ENCODE measurements at places on chromosomes 6 and 20. TPM values are rescaled to one million over a fixed set of nuclear protein-coding genes. Genes with fewer than 3 reads are reported as not detected.

- no peak for DNase-seq
Measured at GRCh38 chr6:88459189-88459588, 293.0 kb upstream of the CNR1 start.

DNA sequence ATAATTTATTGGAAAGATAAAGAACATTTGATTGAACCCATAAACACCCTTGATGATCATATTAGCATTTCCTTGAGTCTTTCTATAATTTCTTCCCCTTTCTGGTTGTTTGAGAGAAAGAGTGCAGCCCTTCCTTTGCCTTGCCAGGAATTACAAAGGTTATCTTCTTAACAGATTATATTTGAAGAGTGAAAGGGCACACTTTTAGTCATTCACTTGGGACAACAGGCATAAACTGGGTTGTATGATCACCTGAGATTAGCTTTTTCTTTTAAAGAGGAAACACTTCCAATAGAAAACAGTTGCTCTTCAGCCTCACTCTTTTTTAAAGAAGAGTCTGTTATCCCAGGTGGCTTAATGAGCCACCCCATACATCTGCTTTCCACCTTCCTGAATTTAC lies 295.2 kb downstream of the PHF3 start:
- no peak for DNase-seq

DNA sequence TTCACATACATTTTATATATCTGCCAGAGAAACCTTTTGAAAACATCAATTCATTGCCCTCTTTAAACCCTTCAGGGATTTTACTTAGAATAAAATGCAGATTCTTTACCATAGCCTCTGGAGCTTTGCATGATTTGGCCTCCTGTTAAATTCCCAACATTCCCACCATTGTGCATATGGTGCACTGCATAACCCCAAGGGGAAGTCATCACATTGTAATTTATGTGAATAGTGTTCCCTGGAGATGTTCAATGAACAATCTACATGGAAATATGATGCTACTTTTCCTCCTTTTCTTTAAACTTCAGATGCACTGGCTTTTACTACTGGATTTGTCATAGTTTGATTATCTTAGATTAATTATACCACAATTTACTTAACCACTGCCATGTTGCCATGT lies 94.7 kb downstream of the PHF3 start:
- no peak for DNase-seq

DNA sequence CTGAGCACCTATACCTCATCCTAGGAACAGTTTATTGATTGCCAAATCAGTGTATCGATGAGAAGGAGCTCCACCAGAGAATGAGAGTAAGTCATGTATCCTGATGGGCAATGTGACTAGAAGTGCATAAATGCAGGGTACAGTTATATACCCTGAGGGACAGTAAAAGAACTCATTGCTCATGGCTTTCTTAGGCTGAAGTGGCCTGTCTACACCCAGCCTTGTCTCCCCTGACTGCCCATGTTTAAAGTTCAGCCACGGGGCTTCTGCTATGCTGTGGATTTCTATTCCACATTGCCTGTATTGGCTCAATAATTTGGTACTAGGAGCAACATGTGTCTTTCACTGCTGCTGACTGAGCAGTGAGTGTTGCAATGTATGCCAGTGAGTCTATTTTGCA lies 400.4 kb upstream of the IMPG1 start:
- DNase-seq: no peak

DNA sequence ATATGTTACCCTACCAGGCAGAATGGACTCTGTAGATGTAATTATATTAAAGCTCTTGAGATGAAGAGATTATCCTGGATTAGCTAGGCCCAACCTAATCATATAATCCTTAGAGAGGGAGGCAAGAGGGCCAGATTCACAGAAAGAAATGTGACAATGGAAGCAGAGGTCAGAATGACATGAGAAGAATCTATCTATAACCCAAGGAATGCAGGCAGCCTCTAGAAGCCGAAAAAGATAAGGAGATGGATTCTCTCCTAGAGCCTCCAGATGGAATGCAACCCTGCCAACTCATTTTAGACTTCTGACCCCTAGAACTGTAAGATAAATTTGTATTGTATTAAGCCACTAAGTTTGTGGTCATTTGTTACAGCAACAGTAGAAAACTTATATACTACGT lies 12.3 kb downstream of the PXT1 start:
- DNase-seq: no peak

GRCh38 chr6:135170849-135171248 lies 10.3 kb upstream of the MYB start:
- DNase-seq: no peak

GRCh38 chr20:3782597-3782996 lies 1.3 kb upstream of the SPEF1 start:
- no peak for DNase-seq

GRCh38 chr6:135850882-135851281 lies 619 bp upstream of the PDE7B start:
- no peak for DNase-seq

GRCh38 chr20:63173552-63174191 lies 42.3 kb downstream of the YTHDF1 start:
- no peak for DNase-seq

GRCh38 chr6:22102671-22103070 lies 194.2 kb downstream of the PRL start:
- no peak for DNase-seq

DNA sequence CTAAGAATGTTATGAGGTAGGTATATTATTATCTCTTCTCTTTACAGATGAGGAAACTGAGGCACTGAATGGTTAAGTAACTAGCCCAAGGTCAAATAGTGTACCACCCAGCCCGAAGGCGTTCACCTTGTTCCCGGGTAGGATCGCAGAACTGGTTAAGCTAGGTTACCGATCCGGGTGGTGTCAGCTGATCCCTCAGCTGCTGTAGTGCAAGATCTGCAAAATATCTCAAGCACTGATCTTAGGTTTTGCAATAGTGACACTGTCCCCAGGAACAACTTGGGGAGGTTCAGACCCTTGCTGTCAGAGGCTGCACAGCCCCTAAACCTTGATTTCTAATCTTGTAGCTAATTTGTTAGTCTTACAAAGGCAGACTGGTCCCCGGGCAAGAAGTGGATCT lies 28.1 kb downstream of the SLC52A3 start:
- DNase-seq: no peak

GRCh38 chr6:26071135-26071534 lies 16.1 kb upstream of the HFE start:
- no peak for DNase-seq

DNA sequence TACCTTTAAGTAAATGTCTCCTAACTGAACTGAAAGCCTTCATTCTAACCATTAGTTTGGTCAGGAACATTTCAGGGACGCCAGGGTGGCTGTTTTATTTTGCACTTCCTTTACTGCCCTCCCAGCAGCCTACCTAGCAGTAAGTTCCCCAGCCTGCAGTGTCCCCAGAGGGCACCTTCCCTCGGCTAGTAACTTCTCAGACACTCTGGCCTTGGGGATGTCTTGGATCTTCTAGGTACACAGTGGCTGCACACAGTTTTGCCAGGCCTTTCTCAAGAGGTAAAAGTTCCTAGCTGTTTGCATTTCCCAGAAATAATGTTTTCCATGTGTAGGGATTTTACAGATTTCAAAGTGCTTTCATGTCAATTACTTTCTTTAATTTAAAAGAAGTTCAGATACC lies 378 bp upstream of the LAMA2 start:
- DNase-seq: no peak

- DNase-seq: no peak
Measured at GRCh38 chr20:40582531-40582930, 106.5 kb downstream of the MAFB start.

DNA sequence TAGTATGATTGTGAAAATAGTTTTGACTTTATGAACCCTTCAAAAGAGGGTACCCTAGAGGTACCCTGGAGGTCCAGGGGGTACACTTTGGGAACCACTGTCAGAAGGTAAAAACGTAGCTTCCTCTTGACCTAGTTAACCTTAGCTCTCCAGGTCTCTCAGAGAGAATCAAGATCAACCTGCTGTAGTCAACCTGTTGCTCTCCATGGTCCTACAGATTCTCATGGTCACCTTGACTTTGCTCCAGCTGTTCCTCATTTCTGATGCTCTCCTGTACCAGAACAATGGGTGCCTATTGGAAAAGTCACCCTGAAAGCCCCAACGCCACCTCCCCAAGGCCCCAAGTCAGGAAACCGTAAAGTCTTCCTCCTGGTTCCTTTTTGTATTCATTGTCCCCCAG lies 294.4 kb upstream of the CDH4 start:
- DNase-seq: no peak

DNA sequence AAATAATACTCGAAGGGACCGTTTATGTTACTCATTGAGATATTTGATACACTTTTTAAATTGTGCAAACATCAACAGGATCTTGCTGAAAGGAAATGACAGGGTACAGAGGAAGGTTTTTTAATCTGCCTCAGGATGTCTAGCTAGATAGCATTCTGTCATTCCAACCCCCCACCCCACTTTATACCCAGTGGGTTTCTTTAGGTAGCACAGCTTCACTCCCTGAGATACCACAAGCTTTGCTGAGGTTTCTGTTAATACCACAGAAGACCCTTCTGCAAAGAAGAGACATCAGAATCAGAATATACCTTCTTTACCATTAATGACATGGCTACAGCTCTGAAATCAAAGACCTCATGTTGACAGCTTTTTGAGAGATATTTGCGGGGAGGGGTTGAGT lies 1.3 kb downstream of the PHACTR2 start:
- DNase-seq: no peak

GRCh38 chr20:13809855-13810254 lies 25.0 kb downstream of the NDUFAF5 start:
- no peak for DNase-seq

DNA sequence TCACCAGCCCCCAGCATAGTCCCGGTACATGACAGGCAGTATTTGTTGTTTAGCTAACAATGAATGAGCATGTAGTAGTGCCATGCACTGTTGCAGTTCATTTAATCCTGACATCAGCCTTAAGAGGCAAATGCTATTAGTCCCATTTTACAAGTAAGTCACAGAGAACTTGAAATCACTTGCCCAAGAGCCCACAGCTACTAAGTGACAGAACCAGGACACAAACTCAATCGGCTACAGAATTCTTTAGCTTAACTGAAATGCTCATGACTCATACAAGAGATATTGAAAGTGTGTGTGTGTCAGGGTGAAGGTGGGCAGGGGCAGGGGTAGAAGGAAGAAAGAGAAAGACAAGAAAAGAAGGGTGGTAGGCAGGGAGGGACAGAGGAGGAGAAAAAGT lies 52.7 kb downstream of the UNC5CL start:
- DNase-seq: no peak

DNA sequence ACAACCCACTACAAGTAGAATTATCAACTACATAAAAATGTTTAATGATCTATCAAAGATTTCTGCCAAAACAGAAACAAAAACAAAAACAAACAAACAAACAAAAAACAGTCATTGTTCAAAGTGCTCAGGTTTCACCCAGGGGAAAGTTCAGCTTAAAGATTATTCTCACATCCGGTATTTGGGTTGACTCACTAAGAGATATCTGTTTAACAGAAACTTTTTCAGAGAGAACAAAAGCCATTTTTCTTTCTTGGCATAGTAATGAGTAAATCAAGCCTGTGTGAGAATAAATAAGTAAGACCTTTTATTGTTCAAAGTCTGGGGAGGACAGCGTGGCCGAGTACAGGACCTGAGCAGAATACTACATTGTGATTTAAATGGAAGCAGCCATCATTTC lies 143.6 kb downstream of the RCAN2 start:
- no peak for DNase-seq

DNA sequence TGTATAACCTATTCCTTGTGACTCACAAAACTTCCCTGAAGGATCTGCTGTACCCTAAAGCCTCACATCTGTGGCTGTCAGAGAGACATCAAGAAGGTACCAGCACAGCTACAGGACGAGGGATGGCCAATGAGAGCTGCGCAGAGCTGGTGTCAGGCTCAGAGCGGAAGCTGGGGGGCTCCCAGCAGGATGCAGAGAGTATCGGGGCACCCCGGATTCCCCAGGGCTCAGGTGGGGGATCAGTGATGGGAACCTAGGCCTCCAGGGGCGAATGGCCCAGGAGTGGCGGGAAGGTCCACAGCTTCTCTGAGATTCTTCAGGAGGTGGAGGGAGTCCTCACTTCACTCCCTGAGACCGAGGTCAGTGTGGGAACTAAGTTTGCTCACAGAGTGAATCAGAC lies 30.9 kb upstream of the SMOC2 start:
- no peak for DNase-seq

DNA sequence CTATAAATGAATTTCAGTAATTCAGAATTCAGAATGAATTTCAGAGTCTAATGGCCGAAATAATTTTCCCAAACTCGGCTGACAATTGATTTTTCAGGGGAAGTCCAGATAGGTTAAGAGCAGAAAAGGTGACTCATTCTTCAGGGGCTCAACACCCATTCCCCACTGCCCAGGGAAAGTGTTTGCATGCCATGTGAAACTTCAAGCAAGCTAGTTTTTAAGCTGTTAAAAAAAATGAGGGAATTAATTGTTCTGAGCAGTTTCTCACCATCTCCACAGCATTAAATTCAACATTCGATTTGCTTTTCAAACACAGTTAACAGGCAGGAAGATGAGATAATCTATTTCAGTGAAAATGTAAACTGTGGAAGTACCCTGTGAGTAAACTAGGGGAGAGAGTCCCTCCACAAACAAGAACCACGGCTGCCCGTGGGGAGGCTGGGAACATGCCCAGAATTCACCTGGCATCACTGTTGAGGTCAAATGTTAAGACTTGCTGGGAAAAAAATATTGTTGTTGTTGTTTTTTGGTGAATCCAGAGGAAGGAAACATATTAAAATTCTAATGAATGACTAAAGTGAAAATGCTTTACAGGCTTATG lies 650.8 kb upstream of the AGPAT4 start:
- no peak for DNase-seq

DNA sequence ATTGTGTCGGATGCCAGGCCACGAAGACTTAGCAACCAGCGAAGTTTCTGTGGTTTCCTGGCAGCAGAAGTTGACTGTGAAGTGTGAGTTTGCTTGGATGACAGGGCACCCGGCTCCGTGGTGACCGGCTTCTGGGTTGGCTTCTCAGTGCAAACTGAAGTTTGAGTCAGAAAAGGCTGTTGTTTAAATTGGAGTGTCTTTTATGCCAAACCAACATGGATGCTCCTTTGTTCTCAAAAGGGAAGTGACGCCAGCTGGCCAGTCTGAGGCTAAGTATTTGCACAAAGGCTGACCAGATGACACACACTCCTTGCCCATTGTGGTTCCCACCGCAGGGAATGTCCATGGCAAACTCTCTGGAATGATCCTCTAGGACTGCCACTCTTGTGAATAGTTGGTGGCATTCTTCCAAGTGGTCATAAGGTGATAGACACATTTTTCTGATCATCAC lies 164.8 kb upstream of the QKI start:
- no peak for DNase-seq

- no peak for DNase-seq
Measured at GRCh38 chr6:168049706-168050224, 29.2 kb downstream of the FRMD1 start.

GRCh38 chr6:88749849-88750248 lies 213.6 kb downstream of the RNGTT start:
- no peak for DNase-seq

MATN4 gene
- not detected for total RNA-seq

EFCAB8 gene
- 0.07 TPM for total RNA-seq

HCRTR2 gene
- total RNA-seq: not detected

RAET1L gene
- not detected for total RNA-seq

PTK7 gene
- total RNA-seq: 2.6 TPM

PAQR8 gene
- total RNA-seq: 4.2 TPM

BEND6 gene
- 1.2 TPM for total RNA-seq

PTGIS gene
- 1.8 TPM for total RNA-seq

SEMG1 gene
- not detected for total RNA-seq

KHDC1L gene
- not detected for total RNA-seq

CYP21A2 gene
- total RNA-seq: not detected

XKR7 gene
- not detected for total RNA-seq

LHFPL5 gene
- not detected for total RNA-seq

RHAG gene
- not detected for total RNA-seq

PPP1R3G gene
- total RNA-seq: 0.39 TPM

PIM1 gene
- 3.6 TPM for total RNA-seq

CCDC170 gene
- 0.04 TPM for total RNA-seq

TNFRSF6B gene
- total RNA-seq: 37.0 TPM

Data from pulmonary artery endothelial cell (primary cell).